Stomach (tissue), 19 donors: ENCODE measurements at places on chromosomes 4 and X. TPM values are rescaled to one million over a fixed set of nuclear protein-coding genes. Genes with fewer than 3 reads are reported as not detected.

The POU3F4 gene
- not detected for total RNA-seq

DNA sequence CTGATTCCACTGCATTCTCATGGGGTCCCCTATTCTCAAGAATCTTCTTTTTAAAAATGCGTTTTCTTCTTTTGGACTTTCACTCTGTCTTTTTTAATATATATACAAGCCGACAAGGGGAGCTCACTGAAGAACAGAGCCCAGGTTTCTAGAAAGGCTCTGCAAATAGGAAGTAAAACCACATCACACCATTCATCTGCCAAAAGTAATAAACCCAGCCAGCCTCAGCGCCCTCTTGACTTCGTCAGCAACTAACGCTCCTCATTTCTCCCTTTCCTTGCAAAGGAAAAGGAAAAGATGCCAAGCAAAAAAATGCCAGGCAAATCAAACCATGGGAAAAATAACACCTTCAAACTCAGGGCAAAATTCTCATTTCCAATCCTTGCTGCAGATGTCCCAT is 136.4 kb downstream of the HHIP start:
- no peak for DNase-seq
- no peaks in the 10 kb centered on the region for H3K4me1 ChIP-seq
- no peak overlapping the region for H3K4me3 ChIP-seq
- no peak overlapping the region for H3K27ac ChIP-seq
- H3K36me3 ChIP-seq, result no peaks in the 10 kb centered on the region
- no peaks in the 10 kb centered on the region for H3K27me3 ChIP-seq

DNA sequence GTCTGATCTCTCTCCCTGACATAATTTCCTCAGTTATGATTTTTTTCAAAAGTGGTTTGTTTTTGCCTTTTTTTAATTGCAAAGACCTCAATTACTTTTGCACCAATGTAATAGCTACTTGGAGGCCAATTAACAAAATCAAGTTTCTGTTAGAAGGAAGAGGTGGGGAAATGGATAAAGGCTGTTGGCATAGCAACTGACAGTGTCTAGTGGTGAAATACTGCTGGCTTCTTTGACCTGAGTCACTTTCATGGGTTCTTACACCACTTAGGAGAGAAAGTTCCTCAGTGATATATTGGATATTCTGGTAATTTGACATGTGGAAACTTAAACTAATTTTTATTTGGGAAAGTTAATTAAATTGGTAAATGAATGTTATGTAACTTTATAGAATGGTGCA is 26.5 kb upstream of the ATP8A1 start:
- no peak overlapping the region for H3K4me3 ChIP-seq
- DNase-seq, result no peak
- no peaks in the 10 kb centered on the region for H3K4me1 ChIP-seq
- no peaks in the 10 kb centered on the region for H3K36me3 ChIP-seq

The LEF1 gene
- total RNA-seq, result 2.3 TPM

- H3K27ac ChIP-seq, result no peak overlapping the region
- no peak for DNase-seq
- H3K4me3 ChIP-seq, result no peak overlapping the region
These were observed 354.1 kb downstream of the CAMK2D start for GRCh38 chr4:113407409-113407808.

DNA sequence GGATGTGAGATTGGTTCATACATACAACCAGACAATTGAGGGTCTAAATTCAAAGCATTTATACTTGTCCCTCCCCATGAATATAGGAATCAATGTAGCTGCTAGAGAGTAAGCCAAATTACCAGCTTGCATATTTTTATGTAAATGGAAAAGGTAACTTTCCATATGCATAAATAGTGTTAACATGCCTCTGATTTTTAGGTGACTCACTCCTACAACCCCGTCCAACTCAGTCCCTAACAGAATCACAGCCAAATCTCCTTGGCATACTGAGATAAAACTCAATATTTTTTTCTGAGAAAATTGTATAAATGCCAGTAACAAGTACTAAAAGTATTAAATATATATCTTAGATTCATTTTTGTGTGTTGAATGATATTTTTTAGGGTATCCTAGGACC is 67.2 kb downstream of the INPP4B start:
- H3K4me3 ChIP-seq, result no peak overlapping the region
- H3K27ac ChIP-seq, result no peak overlapping the region
- DNase-seq, result no peak

DNA sequence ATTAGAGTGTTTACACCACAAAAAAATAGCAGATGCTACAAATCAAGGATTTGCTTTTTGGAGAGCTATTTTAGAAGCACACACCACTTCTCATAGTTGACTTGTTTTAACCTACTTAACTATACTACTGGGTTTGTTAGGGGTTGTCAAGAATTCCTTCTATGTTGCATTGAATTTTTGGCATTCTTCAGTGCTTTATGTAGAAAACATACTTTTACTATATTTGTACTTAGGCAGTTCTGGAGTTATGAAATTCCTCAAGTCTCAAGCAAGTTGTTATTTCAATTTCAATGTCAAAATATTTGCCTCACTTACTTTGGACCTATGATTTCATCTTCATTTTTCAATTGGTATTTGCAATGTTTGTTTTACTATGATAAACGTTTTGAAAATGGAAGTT is 449.6 kb downstream of the GLUD2 start:
- no peak overlapping the region for H3K27ac ChIP-seq
- no peaks in the 10 kb centered on the region for H3K27me3 ChIP-seq
- no peak overlapping the region for H3K4me3 ChIP-seq
- DNase-seq, result no peak
- H3K4me1 ChIP-seq, result no peaks in the 10 kb centered on the region

DNA sequence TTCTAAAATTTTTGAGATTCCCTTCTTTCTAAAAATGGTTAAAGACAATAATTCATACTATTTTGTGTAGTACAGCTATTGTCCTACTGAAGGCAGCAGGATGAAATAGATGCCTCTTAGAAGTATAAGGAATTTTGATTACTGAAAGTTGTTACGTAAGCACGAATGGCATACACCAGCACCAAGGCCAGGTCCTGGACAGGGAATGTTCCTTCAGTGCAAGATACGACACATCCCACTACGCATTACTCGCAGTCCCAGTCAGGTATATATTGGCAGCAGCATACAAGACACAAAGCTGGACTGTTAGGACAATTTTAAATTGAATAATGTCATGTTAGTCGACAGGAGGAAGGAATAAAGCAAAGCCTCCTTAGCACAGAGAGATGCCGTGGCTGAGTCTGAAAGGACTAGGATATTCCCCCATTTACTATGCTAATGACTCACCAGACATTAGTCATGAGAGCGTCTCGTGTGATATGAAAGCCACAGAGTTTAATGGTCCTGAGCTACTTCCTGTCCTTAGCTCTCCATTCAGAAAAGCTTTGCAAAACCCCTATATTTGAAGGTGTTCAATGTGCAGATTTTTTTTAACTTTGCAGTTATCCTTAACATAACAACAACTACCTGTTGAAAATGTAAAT is 504.3 kb downstream of the FAM133A start:
- DNase-seq, result no peak
- H3K4me1 ChIP-seq, result no peaks in the 10 kb centered on the region
- no peaks in the 10 kb centered on the region for H3K27me3 ChIP-seq
- H3K27ac ChIP-seq, result no peak overlapping the region

The PASD1 gene
- total RNA-seq, result not detected

DNA sequence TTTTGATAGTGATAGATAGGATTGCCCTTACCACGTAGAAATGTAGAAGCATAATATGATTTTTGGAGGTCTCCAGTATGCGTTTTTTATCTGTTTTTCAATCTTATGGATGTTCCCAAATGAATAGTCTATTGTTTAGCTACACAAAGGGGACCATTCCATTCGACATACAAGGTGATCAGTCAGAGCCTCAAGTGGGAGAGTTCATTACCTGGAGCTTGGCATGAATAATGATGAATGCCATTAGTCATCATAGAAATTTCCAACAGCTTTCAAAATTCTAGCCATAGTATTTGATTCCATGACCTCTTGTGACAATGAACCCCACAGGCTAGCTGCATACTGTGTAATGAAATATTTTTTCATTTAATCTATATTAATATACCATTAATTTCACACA is 123.6 kb downstream of the PDHA2 start:
- H3K36me3 ChIP-seq, result no peaks in the 10 kb centered on the region
- no peak for DNase-seq
- no peaks in the 10 kb centered on the region for H3K4me1 ChIP-seq
- H3K4me3 ChIP-seq, result no peak overlapping the region

GRCh38 chrX:43349363-43349762 is 306.7 kb upstream of the MAOA start:
- no peak overlapping the region for H3K27ac ChIP-seq
- H3K27me3 ChIP-seq, result no peaks in the 10 kb centered on the region
- no peaks in the 10 kb centered on the region for H3K36me3 ChIP-seq
- H3K4me1 ChIP-seq, result no peaks in the 10 kb centered on the region
- DNase-seq, result peak; percentile 32
- no peak overlapping the region for H3K4me3 ChIP-seq

The P2RY4 gene
- not detected for total RNA-seq

DNA sequence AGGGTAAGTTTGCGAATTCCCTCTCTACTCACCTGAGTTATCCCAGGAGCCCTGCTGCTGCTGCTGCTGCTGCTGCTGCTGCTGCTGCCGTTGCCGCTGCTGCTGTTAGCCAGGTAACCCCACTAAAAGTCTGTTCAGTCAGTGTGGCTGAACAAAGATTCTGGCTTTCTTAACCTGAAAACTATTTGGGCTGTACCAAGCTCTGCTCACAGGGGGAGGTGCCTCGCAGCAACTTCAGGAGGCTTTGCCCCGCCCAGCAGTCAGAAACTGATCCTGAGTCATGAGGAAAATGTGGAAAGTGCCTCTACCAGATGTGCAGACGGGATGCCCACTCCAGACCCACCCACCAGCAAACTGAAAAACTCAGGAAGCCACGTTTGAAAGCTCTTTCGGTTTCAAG is at the start of gene CAPN6:
Gene CAPN6, minus strand, starts transcription at position 145 of the 400 bp plus-strand sequence. CDS start 6,547 bp downstream, outside the sequence.
- DNase-seq, result peak; percentile 38
- H3K27ac ChIP-seq, result no peak within 1 kb of the TSS
- H3K4me3 ChIP-seq, result peak within 1 kb of the TSS; percentile 15
- H3K27me3 ChIP-seq, result peaks cover 21% of the 10 kb centered on the region

DNA sequence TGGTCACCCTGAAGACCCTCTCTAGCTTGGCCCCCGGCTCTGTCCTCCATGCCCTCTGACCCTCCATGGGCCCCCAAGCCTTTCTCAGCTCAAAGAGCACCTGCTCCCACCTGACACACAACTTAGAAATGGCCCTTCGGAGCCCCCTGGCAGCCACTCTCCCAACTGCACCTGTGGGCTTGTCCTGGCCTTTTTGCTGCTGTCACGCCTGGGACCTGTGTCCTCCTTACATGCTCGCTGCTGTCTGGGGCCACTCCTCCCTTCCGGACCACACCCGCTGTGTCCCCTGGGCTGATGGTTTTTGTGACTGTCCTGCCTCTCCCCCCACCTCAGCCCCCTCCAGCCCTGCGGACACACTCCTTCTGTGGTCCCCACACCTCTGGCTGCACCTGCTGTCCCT is 106.2 kb upstream of the AFAP1 start:
- H3K4me3 ChIP-seq, result no peak overlapping the region
- DNase-seq, result no peak
- no peak overlapping the region for H3K27ac ChIP-seq
- H3K4me1 ChIP-seq, result peaks cover 8% of the 10 kb centered on the region

DNA sequence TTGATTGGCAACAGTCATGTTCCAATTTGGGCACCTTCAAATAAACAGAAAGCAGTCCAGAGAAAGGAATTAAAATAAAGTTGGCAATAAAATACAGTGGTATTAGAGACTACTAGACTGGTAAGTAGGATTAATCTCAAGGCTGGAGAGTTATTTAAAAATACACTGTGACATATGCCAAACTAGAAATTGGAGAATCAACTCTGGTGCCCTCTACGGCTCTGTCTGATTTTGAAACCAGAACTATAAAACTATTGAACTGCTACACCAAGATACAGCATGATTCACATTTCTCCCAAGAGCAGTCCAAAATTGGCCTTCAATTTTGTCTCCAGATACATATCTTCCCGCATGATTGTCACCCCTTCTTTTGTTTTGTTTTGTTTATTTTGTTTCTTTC is 78.7 kb upstream of the FAM47B start:
- no peaks in the 10 kb centered on the region for H3K27me3 ChIP-seq
- H3K4me3 ChIP-seq, result no peak overlapping the region
- H3K27ac ChIP-seq, result no peak overlapping the region

DNA sequence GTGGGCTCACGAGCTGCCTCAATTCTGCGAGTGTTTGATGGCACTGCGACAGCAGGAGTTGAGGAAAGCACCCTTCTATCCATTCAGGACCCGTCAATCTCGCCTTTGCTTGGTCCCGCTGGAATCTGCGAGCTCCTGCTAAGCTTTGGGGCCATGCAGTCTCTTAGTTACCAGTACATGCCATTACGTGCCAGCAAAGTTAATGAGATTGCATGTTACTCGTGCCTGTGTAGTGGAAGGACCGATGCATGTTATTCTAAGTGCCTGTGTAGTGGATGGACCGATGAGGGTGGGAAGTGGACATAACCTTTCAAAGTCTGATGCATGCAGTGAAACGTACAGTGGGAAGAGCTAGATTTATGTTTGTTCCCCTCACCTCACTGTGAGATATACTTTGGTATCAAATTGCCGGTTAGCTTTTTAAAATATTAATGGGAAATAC is 569 bp downstream of the RPS3A start:
- H3K27ac ChIP-seq, result peak overlapping the region; percentile 77
- peak overlapping the region; percentile 77 for H3K4me3 ChIP-seq
- H3K4me1 ChIP-seq, result peaks cover 46% of the 10 kb centered on the region
- no peaks in the 10 kb centered on the region for H3K27me3 ChIP-seq

The MAML3 gene
- total RNA-seq, result 13.4 TPM

- no peaks in the 10 kb centered on the region for H3K27me3 ChIP-seq
- DNase-seq, result no peak
- H3K4me3 ChIP-seq, result no peak overlapping the region
- peaks cover 7% of the 10 kb centered on the region for H3K4me1 ChIP-seq
- no peak overlapping the region for H3K27ac ChIP-seq
- H3K36me3 ChIP-seq, result no peaks in the 10 kb centered on the region
These were observed 2.8 kb upstream of the TIFA start for GRCh38 chr4:112288455-112288854.

- no peak for DNase-seq
- H3K4me3 ChIP-seq, result no peak overlapping the region
- no peaks in the 10 kb centered on the region for H3K27me3 ChIP-seq
- H3K27ac ChIP-seq, result no peak overlapping the region
- no peaks in the 10 kb centered on the region for H3K4me1 ChIP-seq
- no peaks in the 10 kb centered on the region for H3K36me3 ChIP-seq
These were observed 605.9 kb upstream of the DIPK2B start for GRCh38 chrX:45806410-45807121.

GRCh38 chr4:818106-818921 is 7.6 kb downstream of the CPLX1 start:
- no peak overlapping the region for H3K4me3 ChIP-seq
- H3K36me3 ChIP-seq, result no peaks in the 10 kb centered on the region
- no peak for DNase-seq
- H3K4me1 ChIP-seq, result no peaks in the 10 kb centered on the region

DNA sequence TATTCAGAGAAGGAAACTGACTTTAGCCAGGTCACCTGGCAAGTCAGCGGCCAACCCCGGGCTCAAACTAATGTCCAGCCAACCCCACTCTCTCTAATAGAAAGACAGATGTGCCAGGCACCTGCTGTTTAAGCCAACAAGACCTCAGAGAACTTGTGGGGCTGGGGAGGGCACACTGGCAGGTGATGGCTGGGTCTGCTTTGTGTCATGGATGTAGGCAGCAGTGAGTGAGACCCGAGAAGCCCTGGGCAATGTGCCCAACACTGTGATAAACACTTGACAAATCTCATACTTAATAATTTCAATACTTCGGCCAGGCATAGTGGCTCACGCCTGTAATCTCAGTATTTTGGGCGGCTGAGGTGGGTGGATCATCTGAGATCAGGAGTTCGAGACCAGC is 9.0 kb upstream of the CD99L2 start:
- no peaks in the 10 kb centered on the region for H3K36me3 ChIP-seq
- DNase-seq, result no peak
- no peaks in the 10 kb centered on the region for H3K27me3 ChIP-seq
- H3K27ac ChIP-seq, result no peak overlapping the region
- H3K4me3 ChIP-seq, result no peak overlapping the region
